ENCODE measurements at places on chromosomes 13 and 19.
A peak's percentile ranks its signal among the peaks of the same experiment; 100 is the strongest.

DNA sequence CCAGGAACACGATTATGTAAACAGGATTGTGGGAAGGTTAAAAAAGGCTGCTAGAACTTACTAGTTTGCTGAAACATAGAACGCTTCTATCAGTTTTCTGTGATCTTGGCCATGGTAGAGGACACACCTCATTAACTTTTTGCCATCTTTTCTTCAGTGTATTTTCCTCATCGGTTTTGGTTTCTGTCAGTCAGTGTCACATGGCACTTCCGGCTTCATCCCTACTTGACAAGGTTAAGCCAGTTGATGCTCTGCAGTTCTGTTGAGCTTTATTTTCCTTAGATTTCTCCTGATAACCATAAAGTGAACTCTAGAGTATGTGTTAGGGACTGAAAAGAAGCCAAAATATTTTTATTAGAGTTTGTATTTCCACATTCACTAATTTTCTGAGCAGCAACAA is 147.5 kb downstream of the NDFIP2 start:
- no peak for DNase-seq

- DNase-seq: no peak
Observed at GRCh38 chr19:56476651-56477428, at the start of gene ZNF667. ZNF667 (minus strand) TSS chr19:56477345; CDS start chr19:56462370, 14,975 bp downstream.

DNA sequence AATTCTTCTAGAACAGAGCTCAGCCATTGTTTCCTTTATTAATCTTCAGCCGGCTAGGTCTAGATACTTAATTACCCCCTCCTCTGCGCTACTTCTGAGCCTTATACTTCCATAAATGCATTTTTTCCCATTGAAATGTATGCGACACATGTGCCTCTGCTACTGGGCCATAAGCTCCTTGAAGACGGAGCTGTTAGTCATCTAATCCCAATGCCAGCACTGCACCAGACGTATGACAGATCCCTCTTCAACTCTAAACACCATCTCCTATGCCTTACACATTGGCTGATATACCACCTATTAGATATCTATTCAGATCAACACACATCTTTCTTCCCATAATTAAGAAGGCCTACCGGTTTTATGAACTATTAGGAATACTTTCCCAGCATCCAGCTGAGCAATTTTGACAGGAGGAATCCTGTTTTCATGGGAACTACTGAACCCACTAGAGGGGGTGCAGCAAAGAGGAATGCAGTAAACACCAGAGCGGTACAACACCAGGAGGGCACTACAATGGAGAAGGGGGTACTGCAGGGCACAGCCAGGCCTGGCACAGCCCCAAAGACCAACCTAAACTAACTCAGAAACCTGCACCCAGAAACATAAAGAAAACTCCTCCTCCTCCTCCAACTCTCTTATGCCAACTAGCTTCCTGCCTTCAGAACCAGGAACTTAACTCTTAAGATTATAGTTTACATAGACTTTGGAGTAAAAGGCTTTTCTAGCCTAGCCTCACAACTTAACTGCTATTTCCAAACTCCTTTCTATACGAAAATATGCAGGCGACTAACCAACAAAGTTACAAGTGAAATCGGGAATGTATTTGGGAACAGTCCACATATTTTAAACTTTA is 18.7 kb downstream of the STK24 start:
- DNase-seq: no peak

GRCh38 chr13:114131583-114132418 is 622 bp downstream of the RASA3 start:
- DNase-seq: peak; percentile 74

DNA sequence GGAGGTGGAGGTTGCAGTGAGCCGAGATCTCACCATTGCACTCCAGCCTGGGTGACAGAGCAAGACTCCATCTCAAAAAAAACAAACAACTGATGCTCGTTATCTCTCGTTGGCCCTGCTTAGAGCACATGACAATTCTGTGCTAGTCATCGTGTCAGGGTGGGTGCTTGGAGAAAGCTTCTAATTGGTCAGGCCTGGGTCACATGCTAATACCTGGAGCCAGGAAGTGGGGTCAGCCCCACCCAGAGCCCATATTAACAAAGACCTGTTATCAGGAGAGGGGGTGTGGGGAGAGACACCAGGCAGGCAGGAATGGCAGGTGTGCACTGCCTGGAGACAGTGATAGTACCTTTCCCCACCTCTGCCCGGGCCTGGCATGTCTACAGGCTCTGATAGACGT is 84.9 kb downstream of the DPF1 start:
- no peak for DNase-seq

DNA sequence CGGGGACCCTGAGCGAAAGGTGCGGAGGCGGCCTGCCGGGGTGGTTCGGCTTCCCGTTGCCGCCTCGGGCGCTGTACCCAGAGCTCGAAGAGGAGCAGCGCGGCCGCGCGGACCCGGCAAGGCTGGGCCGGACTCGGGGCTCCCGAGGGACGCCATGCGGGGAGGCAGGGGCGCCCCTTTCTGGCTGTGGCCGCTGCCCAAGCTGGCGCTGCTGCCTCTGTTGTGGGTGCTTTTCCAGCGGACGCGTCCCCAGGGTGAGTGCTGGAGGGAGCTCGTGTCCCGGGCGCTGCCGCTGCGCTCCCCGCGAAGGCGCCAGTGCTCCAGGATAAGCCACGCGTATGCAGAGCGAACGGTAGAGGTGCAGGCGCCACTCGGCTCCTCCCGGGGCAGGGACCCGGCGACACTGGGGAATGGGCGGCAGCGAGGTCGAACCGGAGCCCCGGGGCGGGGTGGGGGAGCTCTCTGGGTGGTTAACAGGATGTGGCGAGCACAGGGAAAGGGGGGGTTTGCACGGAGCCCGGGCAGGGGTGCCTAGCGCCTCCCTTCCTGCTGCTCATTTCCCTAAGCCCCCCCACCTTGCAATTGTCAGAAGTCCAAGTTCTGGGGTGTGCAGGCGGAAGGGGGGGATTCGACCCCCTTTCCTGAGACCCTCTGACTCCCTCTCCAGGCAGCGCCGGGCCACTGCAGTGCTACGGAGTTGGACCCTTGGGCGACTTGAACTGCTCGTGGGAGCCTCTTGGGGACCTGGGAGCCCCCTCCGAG is at the start of gene IL27RA:
Gene IL27RA, plus strand, starts transcription at position 44 of the 762 bp plus-strand sequence. Its CDS starts 111 bp downstream, at position 155.
- peak; percentile 93 for DNase-seq

GRCh38 chr19:41311072-41311471 is 1.1 kb downstream of the CCDC97 start:
- no peak for DNase-seq

DNA sequence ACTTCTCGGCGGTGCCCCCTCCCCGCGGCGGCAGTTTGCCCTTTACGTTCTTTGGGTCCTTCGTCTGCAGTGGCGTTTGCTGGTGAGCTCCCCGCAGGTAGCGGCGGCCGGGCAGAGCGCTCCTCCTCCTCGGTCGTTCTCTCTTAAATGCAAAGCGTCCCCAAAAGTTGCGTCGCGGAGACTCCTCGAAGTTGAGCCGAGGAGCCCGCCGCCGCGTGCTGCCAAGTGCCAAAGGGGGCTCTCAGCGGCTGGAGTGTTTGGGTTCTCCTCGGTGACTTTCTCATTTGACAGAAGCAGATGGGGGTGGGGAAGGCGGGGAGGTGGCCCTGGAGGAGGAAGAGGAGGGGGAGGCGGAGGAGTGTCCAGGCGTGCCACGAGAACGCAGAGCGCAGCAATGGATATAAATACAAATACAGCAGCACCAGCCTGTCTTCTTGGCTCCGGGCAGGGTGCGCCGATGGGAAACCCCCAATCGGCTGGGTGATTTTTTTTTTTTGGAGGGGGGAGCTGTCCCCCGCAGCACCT is at the start of gene SOX21:
Gene SOX21, minus strand, starts transcription at position 259 of the 525 bp plus-strand sequence. CDS start 496 bp downstream, outside the sequence.
- DNase-seq: no peak

DNA sequence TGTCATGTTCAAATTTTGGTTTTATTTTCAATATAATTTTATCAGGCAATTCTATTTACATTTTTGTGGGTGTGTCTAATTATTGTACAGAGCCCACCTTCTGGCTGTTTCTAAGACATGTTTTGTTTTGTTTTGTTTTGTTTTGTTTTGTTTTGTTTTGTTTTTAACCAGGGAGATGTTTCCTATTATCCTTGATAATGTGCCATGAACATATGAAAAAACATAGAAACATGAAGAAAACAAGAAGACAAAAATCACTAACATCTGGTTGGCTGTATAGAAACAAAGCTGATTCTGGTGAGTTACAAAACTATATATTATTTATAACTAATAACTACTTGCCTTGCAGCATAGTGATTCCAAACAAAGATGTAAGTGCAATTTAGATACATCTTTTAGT is 128.1 kb upstream of the TRPC4 start:
- DNase-seq: no peak

DNA sequence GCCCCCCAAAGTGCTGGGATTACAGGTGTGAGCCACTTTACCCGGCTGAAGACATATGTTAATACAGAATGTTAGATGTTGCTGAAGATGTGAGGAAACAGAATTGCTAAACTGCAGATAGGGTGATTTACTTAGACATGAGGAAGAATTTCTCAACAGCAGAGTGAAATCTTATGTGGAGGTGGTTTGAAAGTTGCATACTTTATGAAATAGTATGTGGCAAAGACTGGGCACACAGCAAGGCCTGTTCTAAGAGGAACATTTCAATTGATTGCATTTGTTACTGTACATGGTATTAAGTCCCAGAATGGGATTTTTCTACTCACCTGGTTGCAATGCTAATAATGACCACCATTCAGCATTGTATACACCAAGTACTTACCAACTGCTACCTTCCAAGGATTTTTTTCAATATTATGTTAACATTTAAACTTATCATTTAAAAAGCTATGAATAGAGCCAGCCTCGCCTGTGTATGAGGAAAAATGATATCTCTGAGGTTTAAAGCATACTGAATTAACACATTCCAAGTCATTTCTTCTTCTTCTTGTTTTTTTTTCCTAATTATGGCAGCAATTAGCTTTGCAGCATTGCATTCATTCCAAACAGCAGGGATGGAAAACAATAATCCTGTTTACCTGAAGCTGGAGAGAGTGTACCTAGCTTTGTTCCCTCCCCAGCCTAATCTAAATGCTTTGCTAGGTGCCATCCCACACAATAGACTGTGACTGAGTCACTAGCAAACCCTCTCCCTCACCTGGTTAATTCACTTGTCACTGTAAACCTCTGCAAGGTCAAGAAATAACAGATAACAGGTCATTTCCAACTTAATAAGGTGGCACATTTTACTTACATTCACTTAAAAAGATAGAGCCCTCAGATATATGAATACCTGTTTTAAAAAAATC is 19.4 kb upstream of the KLF5 start:
- DNase-seq: no peak

GRCh38 chr19:33763633-33764371 is 32.9 kb upstream of the KCTD15 start:
- DNase-seq: no peak

DNA sequence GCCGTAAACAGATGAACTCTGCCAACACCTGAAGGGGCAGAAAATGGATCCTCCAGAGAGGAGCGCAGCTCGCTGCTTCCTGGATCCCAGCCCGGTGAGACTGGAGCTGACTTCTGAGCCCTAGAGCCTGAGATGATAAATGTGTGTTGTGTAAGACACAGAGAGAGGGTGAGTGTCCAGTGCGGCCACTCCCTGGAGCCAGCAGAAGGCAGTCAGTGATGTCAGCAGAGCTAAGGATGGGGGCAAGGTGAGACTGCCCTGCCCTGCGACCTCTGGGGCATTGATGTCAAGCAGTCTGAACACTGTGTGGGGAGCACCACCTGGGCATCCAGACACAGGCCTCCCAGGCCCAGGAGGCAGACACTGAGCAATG is 9.7 kb upstream of the SLC35E1 start:
- DNase-seq: no peak

GRCh38 chr13:51278426-51279130 is 56.4 kb downstream of the FAM124A start:
- no peak for DNase-seq

GRCh38 chr13:37651891-37652290 is 53.3 kb upstream of the POSTN start:
- DNase-seq: no peak

GRCh38 chr19:49817964-49818648 is at the start of gene MED25:
MED25 (plus strand) TSS chr19:49818289; CDS start chr19:49818342, 53 bp downstream.
- peak; percentile 95 for DNase-seq

DNA sequence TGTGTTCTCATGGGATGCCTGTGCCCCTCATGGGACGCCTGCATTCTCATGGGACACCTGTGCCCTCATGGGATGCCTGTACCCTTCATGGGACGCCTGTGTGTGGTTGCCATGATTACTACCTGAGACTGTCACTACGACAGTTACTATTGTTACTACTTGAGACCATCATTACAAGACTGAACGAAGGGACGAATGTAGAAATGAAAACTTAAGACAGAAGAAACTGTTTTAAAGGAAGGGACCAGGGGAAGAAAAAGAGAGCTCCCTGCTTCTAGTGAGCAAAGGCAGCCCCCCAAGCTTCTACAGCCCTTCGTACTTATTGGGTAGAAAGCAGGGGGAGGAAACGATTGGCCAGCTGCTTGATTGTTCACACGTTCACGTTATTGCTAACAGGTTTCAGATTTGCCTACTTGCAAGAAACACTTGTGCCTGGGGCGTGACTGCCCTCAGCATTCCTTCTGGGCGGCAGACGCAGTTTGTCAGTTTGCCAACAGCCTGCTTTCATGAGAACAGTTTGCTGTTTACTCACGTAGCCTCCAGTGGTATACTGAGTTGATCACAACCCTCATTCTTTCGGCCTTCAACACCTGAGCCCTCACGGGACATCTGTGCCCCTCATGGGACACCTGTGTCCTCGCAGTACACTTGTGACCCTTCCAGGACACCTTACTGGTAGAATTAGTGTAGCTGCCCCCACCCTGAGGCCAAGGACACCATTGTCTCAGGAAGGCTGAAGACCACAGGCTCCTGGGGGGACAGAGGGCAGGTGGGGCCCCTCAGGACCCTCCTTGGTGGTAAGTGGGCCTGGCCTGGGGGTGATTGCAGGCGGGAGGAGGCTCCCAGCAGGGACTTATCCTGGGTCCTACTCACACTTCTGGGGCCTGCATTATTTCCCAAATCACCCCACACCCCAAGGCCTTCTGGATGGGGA is 2.5 kb upstream of the S1PR4 start:
- no peak for DNase-seq

DNA sequence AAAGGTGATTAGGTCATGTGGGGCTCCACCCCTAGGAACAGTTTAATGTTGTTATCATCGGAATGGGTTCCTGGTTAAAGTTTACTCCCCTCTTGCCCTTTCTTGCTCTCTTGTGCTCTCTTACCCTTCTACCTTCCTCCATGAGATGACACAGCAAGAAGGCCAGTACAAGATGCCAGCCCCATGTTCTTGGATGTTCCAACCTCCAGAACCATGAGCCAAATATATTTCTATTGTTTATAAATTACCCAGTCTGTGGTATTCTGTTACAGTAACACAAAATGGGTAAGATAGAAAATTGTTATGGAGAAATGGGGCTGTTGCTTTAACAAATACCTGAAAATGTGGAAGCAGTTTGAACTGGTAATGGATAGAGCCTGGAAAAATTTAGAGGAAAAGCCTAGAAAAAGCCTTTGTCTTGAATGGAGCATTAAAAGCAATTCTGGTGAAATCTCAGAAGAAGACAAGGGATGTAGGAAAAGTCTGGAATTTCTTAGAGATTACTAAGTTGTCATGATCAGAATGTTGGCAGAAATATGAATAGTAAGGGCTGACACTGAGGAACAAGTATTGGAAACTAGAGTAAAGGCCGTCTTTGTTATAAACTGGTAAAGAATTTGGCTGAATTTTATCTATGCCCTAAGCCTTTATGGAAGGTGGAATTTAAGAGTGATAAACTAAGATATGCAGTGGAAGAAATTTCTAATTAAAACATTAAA is 53.5 kb upstream of the TSC22D1 start:
- DNase-seq: no peak

- no peak for DNase-seq
Observed at GRCh38 chr13:50226515-50227155, 211.4 kb downstream of the KCNRG start.

- no peak for DNase-seq
Observed at GRCh38 chr13:87952377-87952776, 281.2 kb downstream of the SLITRK5 start.
